ENCODE measurements at places on chromosomes 16 and 17.

GRCh38 chr16:74031551-74031950 lies 265.1 kb upstream of the PSMD7 start:
- no peak for DNase-seq

DNA sequence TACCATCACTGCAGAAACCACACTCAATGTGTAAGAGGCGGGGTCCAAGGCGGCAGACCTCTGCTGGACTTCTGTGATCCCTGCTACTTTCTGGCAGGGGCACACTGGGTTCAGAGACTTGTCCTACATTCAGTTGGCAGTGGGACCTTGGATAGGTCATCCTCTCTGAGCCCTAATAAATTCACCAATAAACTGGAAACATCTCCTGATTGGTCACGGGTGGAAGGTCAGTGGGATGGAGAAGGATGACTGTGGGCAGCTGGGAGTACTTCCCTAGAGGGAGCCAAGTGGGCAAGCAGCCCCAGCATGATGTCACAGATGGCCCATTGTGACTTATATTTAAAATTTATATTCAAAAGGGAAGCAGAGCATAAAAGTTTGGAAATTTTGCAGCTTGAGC lies 49.7 kb downstream of the RNF112 start:
- no peak for DNase-seq

DNA sequence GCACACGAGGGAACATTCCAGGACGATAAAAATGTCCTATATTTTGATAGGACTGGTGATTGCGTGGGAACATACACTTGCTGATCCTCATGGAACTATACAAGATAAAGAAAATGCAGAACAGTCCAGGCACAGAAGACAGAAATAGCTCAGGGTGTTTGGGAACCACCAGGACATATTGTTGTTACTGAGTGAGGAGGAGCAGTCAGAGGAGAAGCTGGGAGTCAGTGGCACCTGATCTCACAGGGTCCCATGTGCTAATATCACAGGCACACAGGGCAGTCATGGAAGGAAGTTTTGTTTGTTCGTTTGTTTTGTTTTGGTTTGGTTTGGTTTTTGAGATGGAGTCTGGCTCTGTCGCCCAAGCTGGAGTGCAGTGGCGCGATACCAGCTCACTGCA lies 5.7 kb downstream of the PLD2 start:
- DNase-seq: no peak

GRCh38 chr17:59381716-59382570 lies 50.5 kb downstream of the YPEL2 start:
- DNase-seq: no peak

DNA sequence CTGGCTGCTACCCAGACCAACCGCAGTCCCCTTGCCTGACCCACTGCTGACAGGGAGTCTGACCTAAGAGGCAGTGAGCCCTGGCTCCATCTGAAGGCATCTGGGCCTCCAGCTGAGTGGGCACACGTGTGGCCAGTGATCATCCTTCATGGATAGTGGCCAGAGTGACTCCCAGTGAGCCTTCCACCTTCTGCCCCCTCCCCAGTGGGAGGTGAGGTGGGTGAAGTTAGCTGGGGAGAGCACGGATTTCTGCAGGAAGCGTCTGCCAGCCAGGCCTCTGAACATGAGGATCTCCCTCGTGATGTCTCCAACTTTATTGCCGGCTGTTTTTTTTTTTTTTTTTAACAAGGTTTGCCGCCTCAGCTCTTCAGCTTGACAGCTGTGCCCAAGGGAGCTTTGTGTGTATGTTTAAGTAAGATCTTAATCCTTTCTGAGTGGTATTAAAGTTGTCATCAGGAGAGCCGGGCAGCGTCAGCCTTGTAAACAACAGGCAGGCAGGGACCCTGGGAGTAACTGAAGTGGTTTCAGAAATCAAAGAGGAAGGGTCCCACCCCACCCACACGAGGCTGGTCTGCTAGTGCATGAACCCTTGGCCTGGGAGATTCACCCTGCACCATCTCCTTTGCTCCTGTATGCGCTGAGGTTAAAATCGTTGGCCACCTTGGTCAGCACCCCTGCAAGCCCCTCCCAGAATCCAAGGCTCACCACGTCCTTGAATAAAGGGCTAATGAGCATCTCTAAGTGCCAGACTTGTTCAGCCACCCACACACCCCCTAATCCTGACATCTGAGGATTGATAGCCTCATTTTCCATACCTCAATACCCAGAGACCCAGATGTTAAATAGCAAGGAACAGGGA lies 33.3 kb downstream of the RHBDL3 start:
- no peak for DNase-seq

GRCh38 chr16:22035153-22035552 lies 27.2 kb downstream of the MOSMO start:
- no peak for DNase-seq

- no peak for DNase-seq
These were observed 121.9 kb downstream of the XYLT1 start for GRCh38 chr16:17348826-17349225.

Measured in kidney tubule cell (primary cell).